ENCODE measurements at places on chromosomes 4 and X. TPM values are rescaled to one million over a fixed set of nuclear protein-coding genes. Genes with fewer than 3 reads are reported as not detected.

The ZFP92 gene
- 0.23 TPM for polyA plus RNA-seq

DNA sequence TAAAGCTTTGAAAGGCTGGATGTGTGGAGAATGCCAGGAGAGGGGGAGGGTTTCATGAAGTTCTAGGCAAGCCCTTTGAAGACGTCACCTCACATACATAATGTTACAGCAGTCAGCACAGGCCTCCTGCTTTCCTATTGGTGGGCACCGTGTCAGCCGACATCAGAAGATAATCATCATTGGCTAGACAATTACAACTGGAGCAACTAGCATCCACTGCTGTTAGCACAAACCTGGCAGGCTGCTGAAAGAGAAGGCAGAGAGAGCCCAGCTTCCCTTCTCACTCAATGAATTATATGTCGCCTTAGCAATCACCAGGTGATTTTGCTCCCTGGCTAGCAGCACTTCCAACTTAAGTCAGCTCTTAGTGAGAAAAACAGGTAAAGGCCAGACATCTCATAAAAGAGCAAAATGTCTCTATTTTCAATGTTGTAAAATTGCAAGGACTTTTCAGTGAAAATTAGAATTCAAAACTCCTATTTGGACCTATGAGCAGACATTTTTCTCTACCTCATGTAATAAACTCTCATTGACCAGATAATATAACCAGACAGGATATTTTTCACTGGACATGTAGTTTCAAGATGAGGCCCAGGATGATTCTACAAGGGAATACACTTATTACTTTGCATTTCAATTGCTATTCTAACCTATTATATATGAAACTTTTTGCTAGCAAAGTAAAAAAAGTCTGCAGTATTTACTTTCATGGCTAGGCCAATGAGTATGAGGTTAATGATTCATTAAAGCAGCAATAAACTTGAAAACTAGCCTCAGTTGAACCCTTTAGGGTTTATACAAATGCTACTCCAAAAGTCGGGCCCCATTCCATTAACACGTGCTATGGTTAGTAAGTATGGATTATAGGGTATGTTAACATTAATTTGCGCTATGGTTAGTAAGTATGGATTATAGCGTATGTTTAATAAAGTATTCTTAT lies 4.3 kb downstream of the ELOVL6 start:
- DNase-seq = peak; percentile 49

- no peak for DNase-seq
These were observed 1126.9 kb downstream of the STPG2 start for GRCh38 chr4:97016186-97016907.

- DNase-seq = no peak
These were observed 58.0 kb upstream of the FMR1 start for GRCh38 chrX:147853701-147854100.

The CENPU gene
- polyA plus RNA-seq = 1.0 TPM

DNA sequence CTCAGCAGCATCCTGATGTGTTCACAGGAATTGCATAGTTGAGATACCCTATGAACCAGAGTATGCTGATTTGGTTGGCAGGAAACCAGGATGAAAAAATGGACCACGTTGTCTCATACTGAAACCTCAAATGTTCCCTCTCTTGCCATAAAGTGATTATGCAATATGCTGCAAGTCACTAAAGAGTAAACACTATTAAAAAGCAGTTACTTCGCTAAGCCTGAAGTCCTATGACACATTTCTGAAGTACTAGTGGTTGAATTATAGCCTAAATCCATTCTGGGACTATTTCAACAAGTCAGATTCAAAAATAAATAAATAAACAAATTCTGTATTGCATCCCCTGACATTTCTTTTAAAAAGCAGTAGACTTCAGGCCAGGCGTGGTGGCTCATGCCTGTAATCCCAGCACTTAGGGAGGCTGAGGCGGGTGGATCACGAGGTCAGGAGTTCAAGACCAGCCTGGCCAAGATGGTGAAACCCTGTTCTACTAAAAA lies 106.0 kb upstream of the NAP1L5 start:
- DNase-seq = peak; percentile 29

The F8A2 gene
- polyA plus RNA-seq = not detected

GRCh38 chr4:52825460-52826090 lies 36.5 kb upstream of the RASL11B start:
- DNase-seq = no peak

- peak; percentile 33 for DNase-seq
These were observed 37.8 kb downstream of the CPLX1 start for GRCh38 chr4:788006-788635.

DNA sequence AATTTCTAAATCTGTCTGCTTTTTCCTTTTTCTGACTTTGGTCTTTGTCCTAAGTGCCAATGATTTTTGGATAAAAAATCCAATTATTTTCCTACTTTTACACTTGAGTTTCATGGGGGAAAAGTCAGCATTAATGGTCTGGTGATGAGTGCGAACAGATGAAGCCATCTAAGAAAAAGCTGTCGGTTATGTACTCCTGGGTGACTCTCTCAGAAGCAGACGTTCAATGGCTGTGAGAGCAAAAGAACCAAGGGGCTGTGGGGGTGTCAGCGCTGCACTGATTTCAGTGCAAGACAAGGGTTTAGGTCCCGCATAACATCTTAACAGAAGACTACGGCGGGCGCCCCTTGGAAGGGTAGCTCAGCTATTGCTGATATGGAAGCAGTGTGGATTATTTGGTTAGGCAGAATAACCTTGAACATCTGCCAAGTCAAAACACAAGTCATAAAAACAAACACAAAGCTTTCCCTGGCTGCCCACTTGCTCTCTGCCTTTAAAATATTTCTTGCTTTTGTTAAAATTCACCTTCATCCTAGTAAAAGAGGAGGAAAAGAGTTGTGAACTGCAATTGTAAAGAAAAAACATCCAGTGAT lies 240.5 kb downstream of the MAML3 start:
- no peak for DNase-seq

GRCh38 chrX:57232658-57233360 lies 53.7 kb upstream of the FAAH2 start:
- no peak for DNase-seq

- DNase-seq = no peak
These were observed 164.2 kb downstream of the APBB2 start for GRCh38 chr4:41050116-41050515.

The NXF2 gene
- not detected for polyA plus RNA-seq

- DNase-seq = no peak
These were observed 36.9 kb downstream of the HMX1 start for GRCh38 chr4:8834681-8835220.

The CFAP99 gene
- polyA plus RNA-seq = not detected

The FUNDC1 gene
- polyA plus RNA-seq = 18.6 TPM
